ENCODE measurements at places on chromosomes 2 and 18.

DNA sequence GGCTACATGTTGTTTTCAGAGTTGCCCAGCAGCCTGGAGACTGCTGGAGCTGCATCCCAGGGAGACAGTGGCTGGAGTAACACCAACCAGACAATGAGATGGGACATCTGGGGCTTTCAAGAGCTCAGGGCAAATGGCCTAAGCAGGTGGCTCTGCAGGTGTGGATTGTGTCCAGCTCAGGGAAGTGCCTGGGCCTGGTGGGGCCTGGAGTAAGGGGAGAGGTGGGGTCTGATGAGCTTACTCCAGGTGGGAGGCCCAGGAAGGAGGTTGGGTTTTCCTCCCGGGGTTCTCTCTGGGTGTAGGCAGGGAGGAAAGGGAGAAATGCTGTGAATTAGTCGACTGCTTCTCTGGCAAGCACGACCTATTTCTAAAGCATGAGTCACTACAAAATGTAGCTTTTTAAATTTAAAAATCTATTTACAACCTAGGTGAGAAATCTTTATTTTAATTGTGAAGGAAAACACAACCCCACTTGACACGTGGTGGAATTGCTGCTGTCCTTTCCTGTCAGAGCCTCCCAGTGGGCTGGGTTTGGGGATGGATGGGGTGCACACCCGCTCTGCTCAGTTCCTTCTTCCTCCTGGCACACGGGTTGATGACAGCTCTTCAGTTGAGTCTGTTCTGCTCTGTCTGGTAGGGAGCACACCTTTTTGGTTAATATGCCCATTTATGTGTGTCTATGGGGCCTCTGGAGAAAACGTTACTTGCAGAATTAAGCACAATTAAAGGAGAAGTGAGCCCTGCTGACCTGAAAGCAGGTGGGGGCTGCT lies 81.6 kb downstream of the SH3RF3 start:
- DNase-seq: no peak

DNA sequence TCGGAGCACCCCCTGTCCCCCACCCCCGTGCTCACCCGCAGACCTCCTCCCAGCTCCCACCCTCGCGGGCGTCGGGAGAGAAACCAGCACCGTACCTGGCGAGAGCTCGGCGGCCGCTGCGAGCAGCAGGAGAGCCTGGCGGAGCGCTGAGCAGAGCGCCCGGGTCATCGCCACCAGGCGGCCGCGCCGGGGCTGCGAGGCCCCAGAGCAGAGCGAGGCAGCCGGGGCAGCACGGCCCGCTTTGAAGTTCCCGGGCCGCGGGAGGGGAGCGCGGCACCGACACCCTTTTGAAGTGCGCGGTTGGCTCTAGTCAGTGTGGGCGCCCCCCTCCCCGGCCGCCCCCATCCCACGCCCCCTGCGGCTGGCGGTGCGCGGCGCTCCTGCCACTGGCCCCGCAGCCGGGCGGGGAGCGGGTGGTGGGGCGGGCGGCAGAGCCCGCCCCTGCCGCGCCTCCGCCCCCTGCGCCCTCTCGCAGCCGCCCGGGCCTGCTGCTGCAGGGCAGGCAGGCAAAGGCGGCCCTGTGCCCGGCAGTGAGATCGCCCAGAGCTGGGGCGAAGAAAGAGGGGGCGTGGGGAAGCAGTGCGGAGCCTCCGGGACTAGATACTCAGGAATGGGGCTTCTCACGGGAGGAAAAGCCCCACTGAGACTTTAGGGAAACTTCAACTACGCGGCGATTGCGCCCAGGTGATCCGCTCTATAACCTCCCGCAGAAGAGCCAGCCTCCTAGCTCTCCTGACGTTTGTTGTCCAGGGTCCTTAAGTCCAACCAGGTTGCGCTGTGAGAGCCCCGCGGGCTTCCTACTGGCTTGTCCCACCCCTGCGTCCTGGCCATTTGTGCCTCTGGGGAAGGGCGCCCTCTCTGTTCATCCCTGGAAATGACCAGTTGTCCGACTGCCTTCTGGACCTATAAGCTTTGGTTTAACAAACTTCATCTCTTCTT lies at the start of gene ACVR1C:
Gene ACVR1C, minus strand, starts transcription at position 388 of the 939 bp plus-strand sequence. Its CDS starts 220 bp downstream, at position 168.
- peak; percentile 90 for DNase-seq

DNA sequence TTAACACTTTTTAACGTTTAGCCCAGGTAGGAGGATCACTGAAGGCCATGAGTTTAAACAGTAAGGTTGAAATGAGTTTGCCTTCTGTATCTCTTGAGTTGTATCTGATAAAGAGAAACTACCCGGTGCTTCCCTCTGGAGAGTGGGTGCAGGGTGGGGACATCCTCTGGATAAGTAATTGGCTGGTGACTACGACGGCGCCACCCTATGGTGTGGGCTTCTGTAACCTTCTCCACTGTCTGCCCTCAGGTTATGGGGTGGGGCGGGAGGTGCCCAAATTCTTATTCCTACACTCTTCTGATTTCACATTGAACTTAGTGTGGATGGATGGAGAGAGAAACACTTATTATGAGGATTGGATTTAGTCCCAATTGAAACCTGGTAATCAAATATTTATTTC lies 68.8 kb downstream of the LDLRAD4 start:
- DNase-seq: peak; percentile 56

GRCh38 chr18:63617049-63617914 lies 26.8 kb downstream of the SERPINB4 start:
- DNase-seq: no peak

GRCh38 chr18:79684283-79684631 lies 4.7 kb downstream of the CTDP1 start:
- DNase-seq: no peak

- no peak for DNase-seq
Observed at GRCh38 chr2:136207030-136207623, 89.2 kb upstream of the CXCR4 start.

DNA sequence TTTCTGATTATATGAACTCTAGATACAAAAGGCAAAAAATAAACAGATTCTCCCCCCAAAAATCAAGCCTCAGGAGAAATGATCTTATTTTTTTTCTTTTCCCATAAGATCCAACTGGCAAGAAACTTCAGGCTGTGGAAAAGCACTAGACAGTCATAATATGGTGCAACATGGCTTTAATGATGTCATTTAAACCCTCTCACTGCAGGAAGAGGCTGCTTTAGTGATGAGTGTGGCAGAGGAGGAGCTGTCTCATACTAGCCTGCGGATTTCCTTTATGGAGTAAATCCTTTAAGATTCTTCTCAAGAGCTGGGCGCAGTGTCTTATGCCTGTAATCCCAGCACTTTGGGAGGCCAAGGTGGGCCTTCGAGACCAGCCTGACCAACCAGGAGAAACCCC lies 83.3 kb upstream of the CD28 start:
- no peak for DNase-seq

- no peak for DNase-seq
Observed at GRCh38 chr2:85589982-85590791, 5.4 kb upstream of the RNF181 start.

DNA sequence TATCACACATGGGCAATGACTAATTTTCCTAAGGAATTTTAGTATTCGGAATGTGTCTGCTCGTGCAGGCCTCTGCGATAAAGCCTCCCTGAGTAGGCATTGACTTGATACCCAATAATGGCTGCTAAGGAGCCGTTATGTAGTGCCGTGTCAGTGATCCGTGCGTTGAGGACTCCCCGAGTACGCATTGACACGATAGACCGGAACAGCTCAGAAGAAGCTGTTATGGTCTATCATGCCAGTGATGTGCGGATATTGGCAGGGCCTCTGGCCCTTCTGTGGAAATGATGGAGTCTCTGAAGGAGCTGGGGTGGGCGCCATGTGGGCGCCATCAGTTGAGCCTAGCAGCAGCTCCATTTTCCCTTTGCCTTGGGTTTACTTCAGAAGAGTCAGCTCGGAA lies 29.1 kb downstream of the ZEB2 start:
- DNase-seq: no peak

DNA sequence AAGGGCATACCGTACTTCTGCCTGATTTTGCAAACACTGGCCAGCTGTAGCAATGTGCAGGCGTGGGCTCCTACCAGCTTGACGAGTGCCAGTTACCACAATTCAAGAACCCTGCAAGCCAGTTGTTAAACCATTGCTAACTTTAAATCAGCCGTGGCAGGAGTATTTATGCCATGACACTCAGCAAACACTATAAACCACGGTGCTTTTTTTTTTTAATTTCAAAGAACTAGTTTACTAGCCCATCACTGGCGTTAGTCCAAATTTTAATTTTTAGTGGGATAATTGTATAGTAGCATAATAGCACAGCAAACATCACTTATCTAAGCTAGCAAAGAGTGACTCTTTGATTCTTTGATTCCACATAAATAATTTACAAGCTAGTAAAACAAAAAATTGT lies 111.1 kb downstream of the COL4A4 start:
- no peak for DNase-seq

DNA sequence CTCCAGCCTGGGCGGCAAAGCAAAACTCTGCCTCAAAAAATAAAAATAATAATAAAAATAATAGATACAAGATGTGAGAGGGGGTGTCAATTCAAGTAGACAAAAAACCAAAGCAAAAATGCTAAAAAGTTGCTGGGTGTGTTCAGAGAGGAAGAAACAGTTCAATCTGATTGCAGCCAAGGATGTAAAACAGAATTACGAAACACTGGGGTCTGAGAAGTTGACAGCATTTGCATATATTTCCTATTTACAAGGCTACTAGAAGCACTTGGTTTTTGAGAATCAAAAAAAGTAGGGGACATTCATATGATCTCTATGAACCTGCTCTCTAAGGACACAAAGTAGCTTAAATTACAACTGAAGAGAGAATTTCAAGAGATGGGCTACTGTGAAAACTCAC lies 7.6 kb downstream of the TRIP12 start:
- no peak for DNase-seq

- DNase-seq: no peak
Observed at GRCh38 chr18:58177004-58177717, 133.1 kb downstream of the NEDD4L start.

DNA sequence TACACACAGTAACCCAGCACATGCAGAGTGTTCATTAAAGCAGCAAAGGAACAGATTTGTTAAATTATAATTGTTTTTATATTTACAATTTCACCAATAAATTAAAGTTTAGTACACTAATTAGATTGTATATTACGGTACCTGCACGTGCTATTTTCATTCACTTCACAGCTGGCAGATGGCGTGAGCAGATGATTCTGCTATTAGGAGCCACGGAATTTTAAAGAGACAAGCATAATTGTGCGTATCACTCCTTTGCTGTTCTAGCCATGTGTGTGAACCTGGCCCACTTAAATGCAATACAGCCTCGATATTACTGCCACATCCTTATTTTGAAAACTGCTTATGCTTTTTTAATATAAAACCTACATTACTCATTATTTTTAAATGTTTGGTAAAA lies 332.8 kb upstream of the SOX11 start:
- no peak for DNase-seq

DNA sequence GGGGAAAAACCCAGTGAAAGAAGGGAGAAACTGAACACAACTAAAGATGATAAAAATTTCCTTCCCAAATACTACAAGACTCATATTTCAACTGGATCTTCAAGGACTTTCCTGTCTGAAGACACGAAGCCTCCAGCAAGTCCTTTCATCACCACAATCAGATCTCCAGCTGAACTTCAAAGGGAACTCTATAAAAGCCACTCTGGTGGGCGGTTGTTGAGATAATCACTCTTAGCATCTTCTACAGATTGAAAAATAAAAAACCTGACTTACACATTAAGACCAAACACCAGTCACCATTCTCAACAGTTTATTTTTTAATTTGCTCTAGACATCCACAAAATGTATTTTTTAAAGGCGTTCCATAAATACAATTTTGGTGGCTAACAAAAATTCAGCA lies 4.4 kb downstream of the REV1 start:
- no peak for DNase-seq

- DNase-seq: no peak
Observed at GRCh38 chr18:2402084-2402483, 169.2 kb downstream of the METTL4 start.

- no peak for DNase-seq
Observed at GRCh38 chr2:119308793-119309330, 57.8 kb downstream of the C2orf76 start.

- DNase-seq: no peak
Observed at GRCh38 chr2:238013806-238014205, 47.0 kb downstream of the UBE2F start.

GRCh38 chr2:42914314-42914713 lies 121.9 kb upstream of the HAAO start:
- DNase-seq: no peak

GRCh38 chr18:24968238-24968775 lies 383.7 kb downstream of the ZNF521 start:
- no peak for DNase-seq

- DNase-seq: no peak
Observed at GRCh38 chr2:74504591-74504990, 2.9 kb downstream of the PCGF1 start.

DNA sequence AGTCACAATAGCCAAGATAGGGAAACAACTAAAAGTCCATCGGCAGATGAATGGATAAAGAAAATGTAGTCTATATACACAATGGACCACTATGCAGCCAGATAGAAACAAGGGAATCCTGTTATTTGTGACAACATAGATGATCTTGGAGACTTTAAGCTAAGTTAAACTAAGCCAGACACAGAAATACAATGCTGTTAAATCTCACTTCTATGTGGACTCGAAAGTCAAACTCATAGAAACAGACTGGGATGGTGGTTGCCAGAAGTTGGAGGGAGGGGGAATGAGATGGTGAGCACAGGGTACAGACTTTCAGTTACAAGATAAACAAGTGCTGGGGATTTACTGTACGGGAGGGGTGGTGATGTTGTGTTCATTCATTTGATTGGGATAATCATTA lies 5.4 kb upstream of the CNDP1 start:
- DNase-seq: no peak

- DNase-seq: no peak
Observed at GRCh38 chr2:204223544-204223943, 287.0 kb downstream of the ICOS start.

DNA sequence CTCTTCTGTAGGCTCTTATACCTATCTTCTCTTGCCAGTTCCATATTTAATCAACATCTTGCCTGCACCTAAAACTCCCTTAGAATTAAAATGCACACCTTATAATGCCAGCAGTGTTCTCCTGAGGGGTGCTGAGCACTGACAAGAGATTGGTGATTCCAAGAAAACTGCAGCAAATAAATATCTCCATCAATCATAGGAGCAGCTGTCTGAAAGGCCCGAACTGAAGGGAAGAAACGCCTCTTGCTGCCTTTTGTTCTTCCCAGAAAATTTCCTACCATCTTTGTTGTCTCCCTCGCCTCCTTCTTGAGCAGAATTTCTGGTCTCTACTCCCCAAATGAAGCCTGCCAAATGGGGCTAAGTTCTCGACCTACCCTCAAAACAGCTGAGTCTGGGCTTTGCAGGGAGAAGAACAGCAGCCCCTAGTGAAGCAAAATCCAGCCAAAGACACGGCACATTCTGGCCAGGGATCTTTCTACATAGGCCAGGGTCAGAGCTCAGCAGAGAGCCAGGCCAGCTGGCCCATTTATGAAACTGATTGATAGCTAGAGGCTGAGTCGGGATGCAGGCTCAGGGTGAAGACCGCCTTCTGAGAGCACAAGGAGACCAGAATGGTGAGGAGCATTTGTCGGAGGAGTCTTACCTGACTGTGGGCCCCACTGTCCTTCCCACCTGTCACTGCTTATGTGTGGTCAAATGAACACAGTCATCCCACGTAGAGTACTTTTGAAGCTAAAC lies 20.4 kb upstream of the TMEM247 start:
- no peak for DNase-seq
